Stimulated activated CD8-positive, alpha-beta memory T cell treated with anti-CD3 and anti-CD28 coated beads, Interleukin-4, amount 100 ng/mL, for 4 hours (primary cell): ENCODE measurements at places on chromosomes 4 and X.

GRCh38 chr4:115687052-115687755 lies 573.8 kb upstream of the NDST4 start:
- DNase-seq: no peak

DNA sequence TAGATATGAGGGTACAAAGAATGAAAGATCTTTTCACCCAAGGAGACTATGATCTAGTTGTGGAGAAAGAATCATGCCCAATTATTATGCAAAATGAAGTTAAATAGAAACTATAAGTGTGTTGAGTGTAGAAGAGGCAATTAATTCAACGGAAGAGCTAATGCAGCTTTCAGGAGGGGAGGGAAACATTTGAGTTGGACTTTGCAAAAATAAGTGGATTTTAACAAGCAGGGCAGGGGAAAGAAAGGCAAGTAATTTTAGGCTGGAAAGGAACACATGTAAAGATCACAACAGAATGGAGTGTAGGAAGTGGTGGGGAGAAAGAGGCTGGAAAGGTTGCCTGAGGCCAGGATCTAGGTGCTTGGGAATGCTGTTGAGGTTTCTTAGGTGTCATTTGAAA lies 44.1 kb downstream of the KLHL15 start:
- DNase-seq: no peak

- DNase-seq: no peak
Observed at GRCh38 chr4:99762728-99763127, 53.9 kb upstream of the DAPP1 start.

DNA sequence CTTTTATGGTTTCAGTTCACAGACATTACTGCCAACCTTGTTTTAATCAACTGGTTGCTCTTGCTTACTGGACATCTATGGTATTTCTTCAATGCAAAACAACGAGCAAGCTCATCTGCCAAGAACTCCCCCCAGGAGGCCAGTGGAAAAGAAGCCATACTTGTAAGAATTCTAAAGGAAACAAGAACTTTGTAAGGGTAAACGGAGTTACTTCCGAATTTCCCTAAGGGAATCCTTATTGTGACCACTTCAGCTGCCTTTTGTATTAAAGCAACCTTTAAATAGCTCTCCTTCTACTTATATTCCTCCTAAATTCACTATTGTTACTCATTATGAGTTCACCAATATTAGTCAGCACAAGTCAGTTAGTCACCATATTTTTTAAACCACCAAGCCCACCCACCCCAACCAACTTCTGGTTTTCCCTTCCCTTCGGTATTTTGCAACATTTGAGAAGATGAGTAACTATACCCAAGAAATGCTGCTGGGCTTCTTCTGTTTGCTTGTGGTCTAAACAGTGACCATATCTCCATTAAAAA lies 602.8 kb upstream of the DIPK2B start:
- peak; percentile 16 for DNase-seq

DNA sequence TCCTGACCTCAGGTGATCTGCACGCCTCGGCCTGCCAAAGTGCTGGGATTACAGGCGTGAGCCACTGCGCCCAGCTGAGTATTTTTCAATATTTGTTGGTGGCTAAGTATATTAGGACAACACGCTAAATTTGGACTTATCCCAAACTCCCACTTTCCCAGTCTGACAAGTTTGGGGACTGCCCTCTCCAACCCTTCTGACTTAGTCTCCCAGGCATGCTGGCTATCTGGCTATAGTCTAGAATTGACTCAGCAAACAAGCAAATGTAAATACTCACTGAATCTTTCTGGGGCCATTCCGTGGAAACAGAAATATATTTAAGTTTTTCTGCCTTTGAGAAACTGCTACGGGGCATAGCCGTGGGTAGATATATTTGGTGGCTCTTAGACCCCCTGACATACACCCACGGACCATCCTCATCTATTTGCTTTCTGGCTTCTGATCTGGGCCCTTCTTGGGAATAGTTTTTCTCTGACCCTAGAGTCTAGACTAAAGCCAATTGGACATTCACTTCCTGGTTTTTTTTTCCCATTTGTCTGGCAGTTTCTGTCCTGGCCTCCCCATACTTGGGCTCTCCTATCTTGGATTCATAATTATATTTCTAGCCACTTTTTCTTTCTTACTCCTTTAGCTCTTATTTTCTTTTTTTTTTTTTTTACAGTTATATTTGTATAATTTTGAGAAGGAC lies 11.3 kb upstream of the DOCK11 start:
- no peak for DNase-seq

DNA sequence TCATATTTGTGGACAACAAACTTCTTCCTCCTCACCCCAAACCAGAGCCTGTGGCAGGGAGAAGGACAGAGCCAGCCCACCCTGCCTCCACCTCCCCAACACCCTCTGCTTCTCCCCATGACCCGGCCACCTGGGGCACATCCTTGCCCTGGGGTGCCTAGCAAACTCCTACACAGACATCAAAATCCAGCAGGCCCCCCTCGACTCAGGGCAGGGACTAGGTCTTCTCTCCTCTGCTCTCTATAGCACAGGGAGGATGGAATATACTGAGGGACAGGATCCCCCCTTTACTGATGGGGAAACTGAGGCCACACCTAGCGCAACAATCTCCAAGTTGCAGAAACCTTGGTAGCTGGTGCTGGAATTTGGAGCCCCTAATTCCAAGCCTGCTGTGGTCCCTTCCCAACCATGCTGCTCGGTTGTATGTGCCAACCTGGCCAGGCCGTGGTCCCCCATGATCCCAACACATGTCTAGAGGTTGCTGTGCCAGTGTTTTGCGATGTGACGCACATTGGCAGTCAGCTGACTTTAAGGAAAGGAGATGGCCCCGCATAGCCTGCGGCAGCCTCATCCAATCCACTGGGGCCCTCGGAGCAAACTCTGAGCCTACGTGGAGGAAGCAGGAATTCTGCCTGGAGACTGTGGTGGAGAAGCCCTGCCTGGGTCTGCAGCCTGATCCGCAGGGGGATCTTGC lies 53.9 kb upstream of the ADRA2C start:
- no peak for DNase-seq

DNA sequence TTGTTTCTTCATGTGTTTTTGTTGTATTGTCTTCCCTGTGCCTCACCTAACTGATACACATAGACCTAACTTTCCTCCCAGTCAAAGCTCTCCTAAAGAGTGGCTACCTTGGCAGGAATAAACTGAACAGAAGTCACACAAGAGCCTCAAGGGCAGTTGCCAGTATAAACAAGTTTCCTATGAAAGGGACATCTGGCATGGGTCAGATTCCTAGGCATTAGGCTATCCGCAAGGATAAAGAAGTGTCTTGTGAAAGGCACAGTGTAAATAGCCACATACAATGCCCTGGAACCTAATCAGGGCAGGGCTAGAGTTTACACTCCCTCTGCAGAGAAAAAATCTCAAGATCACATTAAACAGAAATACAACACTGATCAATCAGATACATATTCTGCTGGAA lies 220.8 kb downstream of the SPANXN3 start:
- DNase-seq: no peak

- no peak for DNase-seq
Observed at GRCh38 chrX:135453381-135453780, 31.6 kb downstream of the SMIM10L2A start.

DNA sequence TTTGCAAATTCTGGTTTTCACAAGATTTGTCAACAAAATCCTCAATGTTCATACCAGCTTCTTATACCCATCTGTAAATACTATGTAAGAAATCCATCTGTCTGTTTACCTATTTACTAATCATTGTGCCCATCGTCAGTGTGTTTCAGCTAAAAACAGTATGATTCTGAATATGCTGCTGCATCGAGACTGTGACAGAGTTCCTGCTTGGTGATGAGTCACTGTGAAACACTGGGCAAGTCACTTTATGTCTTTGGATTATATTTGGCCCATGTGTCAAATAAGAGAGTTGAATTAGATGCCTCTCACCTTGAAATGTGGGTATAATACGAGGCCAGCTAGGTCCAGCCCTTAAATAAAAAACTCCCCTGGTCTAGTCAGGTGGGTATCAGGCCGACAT lies 79.3 kb downstream of the CBLL2 start:
- DNase-seq: no peak
